ENCODE measurements at places on chromosomes 1 and 21.

- DNase-seq: no peak
These were observed 26.1 kb upstream of the SLAMF6 start for GRCh38 chr1:160548960-160549664.

DNA sequence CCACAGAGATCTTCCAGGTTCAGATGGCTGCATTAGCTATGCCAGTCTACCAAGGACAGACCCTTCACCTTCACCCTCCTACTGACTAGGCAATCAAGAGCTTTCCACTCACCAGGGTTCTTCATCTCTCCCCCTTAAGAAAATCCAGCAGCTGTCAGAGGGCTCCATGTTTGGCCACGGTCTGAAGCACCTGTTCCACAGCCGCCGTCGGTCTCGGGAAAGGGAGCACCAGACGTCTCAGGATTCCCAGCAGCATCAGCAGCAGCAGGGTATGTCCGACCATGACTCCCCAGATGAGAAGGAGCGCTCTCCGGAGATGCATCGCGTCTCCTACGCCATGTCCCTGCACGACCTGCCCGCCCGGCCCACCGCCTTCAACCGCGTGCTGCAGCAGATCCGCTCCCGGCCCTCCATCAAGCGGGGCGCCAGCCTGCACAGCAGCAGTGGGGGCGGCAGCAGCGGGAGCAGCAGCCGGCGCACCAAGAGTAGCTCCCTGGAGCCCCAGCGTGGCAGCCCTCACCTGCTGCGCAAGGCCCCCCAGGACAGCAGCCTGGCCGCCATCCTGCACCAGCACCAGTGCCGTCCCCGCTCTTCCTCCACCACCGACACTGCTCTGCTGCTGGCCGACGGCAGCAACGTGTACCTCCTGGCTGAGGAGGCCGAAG lies 13.8 kb downstream of the TMCC2 start:
- no peak for DNase-seq

DNA sequence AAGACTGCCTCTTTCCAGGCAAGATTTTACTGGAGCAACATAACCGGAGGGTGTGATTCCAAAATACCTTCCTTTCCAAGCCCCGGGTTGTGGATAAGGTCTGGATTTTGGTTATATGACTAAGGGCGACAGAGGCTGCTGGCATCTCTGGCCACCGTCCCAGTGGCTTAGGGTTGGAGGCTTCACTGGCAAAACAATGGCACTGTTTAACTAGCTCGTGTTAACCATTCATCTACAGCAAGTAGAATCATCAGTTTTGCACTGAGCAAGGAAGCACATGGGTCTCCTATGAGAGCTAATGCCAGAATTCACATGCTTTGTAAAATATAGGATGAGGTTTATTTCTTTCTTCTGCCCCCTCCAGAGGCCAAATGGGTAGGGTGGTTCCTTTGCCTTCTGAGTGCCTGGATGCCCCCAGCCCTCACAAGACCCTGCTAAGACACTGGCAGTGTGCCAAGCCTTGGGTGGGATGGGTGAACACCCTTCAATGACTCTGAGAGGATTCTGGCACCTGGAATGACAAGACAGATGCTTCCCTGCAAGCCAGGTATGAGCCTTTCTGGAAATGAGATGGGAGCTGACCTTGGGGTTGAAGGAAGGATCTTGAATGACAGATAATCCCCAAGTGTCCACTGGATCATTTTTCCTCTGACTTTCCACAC lies 36.8 kb downstream of the DHCR24 start:
- no peak for DNase-seq

- no peak for DNase-seq
These were observed 121.3 kb downstream of the CACNA1E start for GRCh38 chr1:181604482-181605249.

DNA sequence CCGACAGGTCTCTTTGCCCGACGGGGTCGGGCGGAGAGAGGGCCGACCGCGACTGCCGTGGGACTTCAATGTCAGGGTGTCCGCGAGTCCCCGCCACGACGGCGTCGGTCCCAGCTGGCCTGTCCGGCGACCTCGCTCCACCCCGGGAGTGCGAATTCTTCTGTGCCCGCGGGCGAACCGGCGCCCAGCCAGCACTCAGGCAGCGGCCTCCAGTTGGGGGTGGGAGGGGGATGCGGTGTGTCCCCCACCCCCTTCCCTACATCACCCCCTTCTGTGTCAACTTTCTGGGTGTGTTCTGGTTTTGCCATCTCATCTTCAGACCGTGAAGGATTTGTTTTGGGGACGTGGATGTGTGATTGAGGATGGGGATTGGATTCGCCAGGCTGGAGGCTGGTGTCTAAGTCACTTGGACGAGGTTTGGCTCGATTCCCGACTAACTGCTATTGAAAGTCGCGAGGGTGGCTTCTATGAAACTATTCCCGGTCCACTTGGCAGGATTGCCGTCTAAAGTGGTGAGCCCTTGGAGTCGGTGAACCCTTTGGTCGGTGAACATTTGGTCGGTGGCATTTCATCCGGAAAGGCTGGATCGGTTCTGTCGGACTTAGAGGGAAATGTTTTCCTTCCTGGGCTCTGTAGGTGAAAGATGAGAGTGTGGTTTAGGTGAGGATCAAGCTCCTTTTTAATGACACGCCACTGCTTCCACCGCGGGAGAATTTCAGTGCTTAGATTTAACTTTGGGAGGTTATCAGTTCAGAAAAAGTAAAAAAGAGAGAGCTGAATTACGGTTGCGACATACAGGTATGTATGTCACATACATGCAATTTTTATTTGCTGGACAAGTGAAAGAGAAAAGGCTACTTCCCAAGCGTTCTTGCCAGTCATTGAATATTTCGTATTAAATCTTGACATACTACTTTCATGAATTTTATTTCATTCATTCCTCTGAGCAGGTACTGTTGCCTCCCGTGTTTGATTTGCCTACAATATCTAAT lies 771 bp downstream of the ABCD3 start:
- no peak for DNase-seq

DNA sequence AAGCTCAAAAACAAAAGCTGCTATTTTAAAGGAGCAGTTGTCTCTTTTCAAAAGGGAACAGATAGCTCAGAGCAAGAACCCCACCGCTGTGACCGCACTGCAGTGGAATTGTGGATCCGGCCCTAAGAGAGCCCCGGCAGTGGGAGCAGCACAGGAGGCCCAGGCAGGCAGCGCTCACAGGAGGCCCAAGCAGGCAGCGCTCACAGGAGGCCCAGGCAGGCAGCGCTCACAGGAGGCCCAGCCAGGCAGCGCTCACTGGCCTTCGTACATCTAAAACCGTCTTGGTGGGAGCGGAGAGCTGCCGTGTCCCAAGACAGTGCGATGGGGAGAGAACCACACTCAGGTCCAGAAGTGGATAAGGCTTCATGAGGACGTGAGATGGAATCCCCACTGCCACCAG lies 4.0 kb downstream of the TFF3 start:
- no peak for DNase-seq

DNA sequence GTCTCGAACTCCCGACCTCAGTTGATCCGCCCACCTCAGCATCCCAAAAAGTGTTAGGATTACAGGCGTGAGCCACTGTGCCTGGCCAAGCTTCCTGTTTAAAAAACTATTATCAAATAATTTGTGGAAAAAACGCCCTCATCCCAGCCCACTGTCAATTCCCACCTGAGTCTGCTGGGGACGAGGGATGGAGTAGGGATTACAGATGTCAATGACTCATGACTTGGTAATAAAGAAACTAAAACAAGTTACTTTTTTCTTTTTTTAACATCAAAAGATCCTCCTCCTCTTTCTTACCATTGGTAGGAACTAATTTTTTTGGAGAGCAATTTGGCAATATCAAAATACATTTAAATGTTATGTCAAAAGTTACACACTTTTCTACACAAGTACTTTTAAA lies 9.7 kb downstream of the CNN3 start:
- DNase-seq: no peak
